ENCODE measurements at places on chromosomes 12 and 14.

- DNase-seq, result no peak
Measured at GRCh38 chr12:48388938-48389337, 38.2 kb upstream of the ZNF641 start.

- no peak for DNase-seq
Measured at GRCh38 chr14:75697918-75698317, 36.9 kb downstream of the TTLL5 start.

DNA sequence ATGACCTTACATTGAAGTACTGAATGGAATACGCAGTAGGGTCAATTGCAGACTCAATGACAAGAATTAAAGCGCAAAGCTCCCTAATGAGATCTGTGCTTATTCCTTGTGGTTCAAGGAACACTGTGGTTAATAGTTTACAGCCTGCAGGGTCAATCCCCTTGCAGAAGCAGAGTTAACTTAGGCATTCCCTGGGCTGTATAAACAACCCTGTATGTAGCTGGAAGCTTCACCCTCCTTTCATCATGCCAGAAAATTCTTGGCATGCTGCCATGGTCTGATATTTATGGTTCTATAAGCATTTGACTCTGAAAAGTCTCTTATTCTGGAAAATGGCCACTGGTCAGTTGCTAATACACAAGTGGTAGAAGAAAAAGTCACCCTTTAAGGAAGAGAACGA lies 227.7 kb downstream of the NOVA1 start:
- peak; percentile 86 for DNase-seq

- DNase-seq, result peak; percentile 4
Measured at GRCh38 chr12:45893240-45893639, 97.1 kb downstream of the SCAF11 start.

DNA sequence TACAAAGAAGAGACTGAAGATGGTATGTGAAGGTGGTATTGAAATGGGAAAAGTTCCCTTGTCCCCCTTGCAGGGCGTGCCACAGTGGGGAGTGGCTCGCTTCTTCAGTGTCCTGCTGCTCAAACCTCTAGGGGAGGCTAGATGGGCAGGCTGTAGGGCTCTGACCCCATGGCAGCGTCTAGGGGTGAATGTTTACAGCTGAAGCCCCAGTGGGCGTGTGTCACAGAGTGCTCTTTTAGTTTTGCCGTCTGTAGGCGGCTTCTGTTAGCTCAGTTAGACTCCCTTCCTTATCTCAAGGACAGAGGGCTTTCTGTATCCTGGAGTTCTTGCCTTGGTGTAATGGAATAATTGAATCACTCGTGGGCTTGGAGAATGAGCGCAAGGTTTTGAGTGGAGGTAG lies 266.2 kb downstream of the RAD51B start:
- DNase-seq, result no peak

DNA sequence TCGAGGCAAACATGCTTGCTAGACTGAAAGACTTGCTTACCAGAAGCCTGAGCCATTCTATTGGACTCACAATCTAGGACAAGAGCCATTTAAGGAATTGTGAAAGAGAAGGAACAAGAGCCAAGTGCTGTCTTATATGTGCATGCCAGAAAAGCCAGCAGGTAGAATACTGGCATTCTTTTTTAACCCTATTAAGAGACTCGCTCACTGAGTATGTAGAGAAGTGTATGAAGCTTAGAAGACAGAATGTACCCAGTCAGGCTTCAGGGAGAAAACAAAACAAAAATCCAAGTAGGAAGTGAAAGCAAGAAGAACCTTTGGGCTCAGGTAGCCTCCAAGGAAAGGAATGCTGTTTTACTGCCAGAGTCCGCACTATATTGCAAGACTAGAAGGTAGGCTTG lies 65.9 kb downstream of the DCAF5 start:
- no peak for DNase-seq

DNA sequence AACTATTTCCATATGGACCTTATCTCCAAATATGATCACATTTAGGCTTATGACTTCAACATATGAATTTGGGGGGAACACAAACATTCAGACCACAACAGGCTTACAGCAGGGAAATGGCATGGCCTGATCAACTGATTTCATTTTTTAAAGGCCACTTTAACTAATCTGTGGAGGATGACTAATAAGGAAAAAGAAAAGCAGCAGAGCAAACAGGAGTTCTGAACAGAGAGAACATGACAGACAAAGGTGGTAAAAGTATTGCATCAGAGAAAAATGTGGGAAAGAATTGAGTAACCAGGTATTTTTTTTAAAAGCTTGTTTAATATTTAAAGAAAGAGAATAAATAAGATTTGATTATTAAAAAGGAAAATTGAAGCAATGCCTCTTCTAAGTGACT lies 366.1 kb upstream of the TMPO start:
- DNase-seq, result no peak

- no peak for DNase-seq
Measured at GRCh38 chr14:101790232-101790631, 28.7 kb downstream of the PPP2R5C start.

DNA sequence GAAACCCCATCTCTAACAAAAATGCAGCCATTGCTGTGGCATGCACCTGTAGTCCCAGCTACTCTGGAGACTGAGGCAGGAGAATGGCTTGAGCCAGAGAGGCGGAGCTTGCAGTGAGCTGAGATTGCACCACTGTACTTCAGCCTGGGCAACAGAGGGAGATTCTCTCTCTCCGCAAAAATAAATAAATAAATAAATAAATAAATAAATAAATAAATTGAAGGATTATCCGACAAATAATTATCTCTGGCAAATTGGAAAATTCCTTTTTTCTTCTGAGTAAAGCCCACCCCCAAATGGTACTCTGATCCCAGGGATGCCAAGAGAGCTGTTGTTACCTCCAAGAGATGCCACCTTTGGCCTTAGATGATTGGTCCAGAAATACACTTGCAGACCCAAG lies 137.9 kb downstream of the SUDS3 start:
- DNase-seq, result no peak

DNA sequence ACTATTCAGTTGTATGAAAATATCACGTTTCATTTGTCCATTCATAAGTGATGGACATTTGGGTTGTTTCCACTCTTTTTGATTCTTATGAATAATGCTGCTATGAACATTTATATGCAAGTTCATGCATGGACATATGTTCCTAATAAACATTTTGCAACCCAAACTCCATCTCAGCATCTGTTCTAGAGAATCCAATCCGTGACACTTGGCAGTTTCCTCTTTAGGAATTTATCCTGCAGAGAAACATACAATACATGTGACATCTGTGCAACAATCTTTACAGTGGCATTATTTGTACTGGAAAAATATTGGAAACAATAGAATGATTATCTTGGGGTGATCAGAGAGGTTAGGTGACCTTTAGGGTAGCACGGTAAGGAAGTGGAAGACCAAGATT lies 290.8 kb upstream of the SRRM4 start:
- DNase-seq, result no peak

GRCh38 chr12:24134092-24134491 lies 184.6 kb upstream of the SOX5 start:
- DNase-seq, result no peak
